ENCODE measurements at places on chromosomes 12 and 14. TPM values are rescaled to one million over a fixed set of nuclear protein-coding genes. Genes with fewer than 3 reads are reported as not detected.

Gene INHBC
- total RNA-seq: not detected

Gene KLRB1
- not detected for total RNA-seq

Gene CRIP2
- 8.3 TPM for total RNA-seq

Gene PLCZ1
- total RNA-seq: not detected

Gene HOXC4
- not detected for total RNA-seq

GRCh38 chr12:1083151-1083888, 92.3 kb downstream of the ERC1 start:
- H3K4me1 ChIP-seq: peaks cover 3% of the 10 kb centered on the region
- peak overlapping the region; percentile 77 for H3K27ac ChIP-seq
- H3K27me3 ChIP-seq: no peaks in the 10 kb centered on the region
- DNase-seq: peak; percentile 72
- H3K4me3 ChIP-seq: no peak overlapping the region
- H3K36me3 ChIP-seq: no peaks in the 10 kb centered on the region

Gene FKBP11
- total RNA-seq: 30.1 TPM

- no peak for DNase-seq
- H3K27me3 ChIP-seq: no peaks in the 10 kb centered on the region
- no peak overlapping the region for H3K4me3 ChIP-seq
These were observed 49.2 kb downstream of the TMEM132D start for GRCh38 chr12:129854591-129854990.

DNA sequence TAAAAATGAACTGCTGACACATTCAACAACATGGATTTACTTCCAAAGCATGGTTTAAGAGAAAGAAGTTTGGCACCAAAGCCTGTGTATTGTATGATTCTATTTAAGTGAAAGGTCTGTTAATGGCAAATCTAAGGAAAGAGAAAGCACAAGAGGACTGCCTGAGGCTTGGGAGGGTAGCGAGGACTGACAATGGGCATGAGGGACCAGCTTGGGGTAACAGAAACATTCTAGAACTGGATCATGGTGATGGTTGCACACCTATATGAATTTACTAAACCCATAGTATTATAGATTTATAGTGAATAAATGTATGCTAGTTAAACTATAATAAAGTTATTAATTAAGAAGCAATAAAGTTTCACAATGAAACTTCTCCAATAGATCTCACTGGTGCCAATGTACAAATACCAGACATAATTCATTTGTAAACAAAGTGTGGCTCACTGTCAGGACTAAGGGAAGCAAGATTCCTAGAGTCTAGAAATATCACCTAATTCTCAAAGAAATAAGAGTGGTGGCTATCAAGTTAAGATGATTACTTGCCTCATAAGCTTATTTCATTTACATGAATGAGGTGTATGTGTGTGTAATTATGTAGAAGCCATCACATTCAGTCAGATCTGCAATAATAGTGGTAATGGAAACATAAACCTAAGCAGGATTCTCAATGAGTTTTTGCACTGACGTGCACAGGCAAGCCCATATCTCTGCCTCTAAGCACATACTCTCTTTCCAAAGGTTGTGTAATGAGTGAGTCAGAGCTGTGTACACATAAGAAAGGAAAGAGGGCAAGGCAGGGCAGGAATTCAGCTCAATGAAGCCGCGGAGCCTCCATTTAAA, 353.4 kb downstream of the KCNH5 start:
- no peaks in the 10 kb centered on the region for H3K36me3 ChIP-seq
- H3K27ac ChIP-seq: no peak overlapping the region
- H3K4me1 ChIP-seq: peaks cover 23% of the 10 kb centered on the region
- H3K4me3 ChIP-seq: no peak overlapping the region
- no peaks in the 10 kb centered on the region for H3K27me3 ChIP-seq
- no peak for DNase-seq

GRCh38 chr12:51814311-51815088, 34.0 kb downstream of the FIGNL2 start:
- peaks cover 37% of the 10 kb centered on the region for H3K27me3 ChIP-seq
- DNase-seq: peak; percentile 95
- no peak overlapping the region for H3K4me3 ChIP-seq
- H3K4me1 ChIP-seq: no peaks in the 10 kb centered on the region

DNA sequence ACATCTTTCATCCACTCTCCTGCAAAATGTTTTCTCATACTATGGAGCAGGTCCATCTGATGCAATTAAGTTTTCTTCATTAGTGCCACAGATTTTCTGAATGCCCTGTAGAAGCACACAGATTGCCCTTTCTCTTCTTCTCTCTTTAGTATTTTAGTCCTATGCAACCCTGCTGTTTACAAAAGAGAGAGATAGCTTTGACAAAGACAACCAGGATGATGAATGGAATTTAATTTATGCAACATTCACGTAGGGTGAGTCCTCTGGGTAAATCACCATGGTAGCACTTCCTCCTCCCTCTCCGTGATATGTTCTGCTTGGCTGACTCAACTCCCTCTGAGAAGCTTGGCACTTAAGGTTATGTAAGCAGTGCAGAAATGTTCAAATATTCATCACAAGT, 400.9 kb upstream of the PDE3A start:
- H3K27ac ChIP-seq: peak overlapping the region; percentile 97
- no peak for DNase-seq
- no peaks in the 10 kb centered on the region for H3K27me3 ChIP-seq
- no peaks in the 10 kb centered on the region for H3K36me3 ChIP-seq

Gene GNB3
- total RNA-seq: 14.3 TPM

GRCh38 chr14:93464271-93464670, 33.5 kb downstream of the UNC79 start:
- H3K36me3 ChIP-seq: no peaks in the 10 kb centered on the region
- H3K4me3 ChIP-seq: no peak overlapping the region
- H3K27ac ChIP-seq: no peak overlapping the region
- no peaks in the 10 kb centered on the region for H3K27me3 ChIP-seq
- no peak for DNase-seq

GRCh38 chr12:70106347-70106746, 136.9 kb upstream of the CNOT2 start:
- no peaks in the 10 kb centered on the region for H3K27me3 ChIP-seq
- peaks cover 16% of the 10 kb centered on the region for H3K4me1 ChIP-seq
- no peak for DNase-seq
- peak overlapping the region; percentile 30 for H3K4me3 ChIP-seq

Gene KRT81
- total RNA-seq: not detected

DNA sequence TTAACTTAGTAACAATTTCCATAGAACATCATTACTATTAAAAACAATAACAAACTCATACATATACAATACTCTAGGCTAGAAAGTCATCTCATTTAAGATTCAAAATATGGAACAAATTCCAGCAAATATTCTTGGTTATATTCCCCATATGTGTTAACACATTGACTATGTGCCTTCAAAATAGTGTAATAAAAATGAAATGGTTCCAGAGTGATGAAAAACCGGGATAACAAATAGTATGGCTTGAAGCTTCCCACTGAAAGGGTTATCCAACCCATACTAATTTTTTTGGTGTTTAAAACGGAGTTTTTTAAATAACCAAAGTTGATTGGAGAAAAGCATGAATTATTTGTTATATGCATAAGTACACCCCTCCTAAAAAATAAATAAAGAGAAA, 5.3 kb downstream of the LRIG3 start:
- H3K4me3 ChIP-seq: peak overlapping the region; percentile 95
- H3K27ac ChIP-seq: no peak overlapping the region
- peaks cover 94% of the 10 kb centered on the region for H3K36me3 ChIP-seq
- no peak for DNase-seq
- no peaks in the 10 kb centered on the region for H3K27me3 ChIP-seq
- H3K4me1 ChIP-seq: peaks cover 13% of the 10 kb centered on the region

GRCh38 chr12:116037941-116038837, 239.3 kb downstream of the MED13L start:
- no peaks in the 10 kb centered on the region for H3K4me1 ChIP-seq
- H3K4me3 ChIP-seq: no peak overlapping the region
- no peak overlapping the region for H3K27ac ChIP-seq
- H3K36me3 ChIP-seq: peaks cover 5% of the 10 kb centered on the region
- no peaks in the 10 kb centered on the region for H3K27me3 ChIP-seq

GRCh38 chr14:72608391-72609204, 285.3 kb downstream of the DPF3 start:
- no peaks in the 10 kb centered on the region for H3K36me3 ChIP-seq
- no peaks in the 10 kb centered on the region for H3K4me1 ChIP-seq
- no peak overlapping the region for H3K27ac ChIP-seq
- DNase-seq: peak; percentile 37

Gene SINHCAF
- 323 TPM for total RNA-seq

Gene SLC7A8
- total RNA-seq: 48.9 TPM

Gene CLEC4D
- 0.70 TPM for total RNA-seq
